ENCODE measurements at places on chromosomes 4 and X.

- DNase-seq: no peak
Measured at GRCh38 chrX:119181491-119181890, 53.9 kb upstream of the KIAA1210 start.

GRCh38 chr4:105352826-105353225, 121.0 kb downstream of the PPA2 start:
- DNase-seq: no peak

- no peak for DNase-seq
Measured at GRCh38 chr4:1365271-1366178, 18.5 kb downstream of the UVSSA start.

GRCh38 chrX:44173219-44173618, 170.3 kb downstream of the EFHC2 start:
- no peak for DNase-seq

DNA sequence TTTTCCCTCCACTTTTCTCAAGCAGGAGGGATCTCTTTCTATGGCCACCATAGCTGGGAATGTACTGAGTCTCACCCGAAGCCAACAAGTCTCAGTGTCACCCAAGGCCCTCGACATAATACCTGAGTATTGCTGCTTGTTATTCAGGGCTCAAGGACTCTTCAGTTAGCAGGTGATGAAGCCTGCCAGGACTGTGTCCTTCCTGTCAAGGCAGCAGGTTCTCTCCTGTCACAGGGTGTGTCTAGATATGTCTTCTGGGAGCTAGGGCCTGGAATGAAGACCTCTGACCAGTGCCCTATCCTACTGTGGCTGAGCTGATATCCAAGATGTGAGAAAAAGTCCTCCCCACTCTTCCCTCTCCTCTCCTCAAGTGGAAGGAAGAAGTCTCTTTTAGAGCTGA, 391.0 kb upstream of the DIPK2B start:
- no peak for DNase-seq

Data from GM03348 (cell line).